ENCODE measurements at places on chromosomes 2 and 18.

DNA sequence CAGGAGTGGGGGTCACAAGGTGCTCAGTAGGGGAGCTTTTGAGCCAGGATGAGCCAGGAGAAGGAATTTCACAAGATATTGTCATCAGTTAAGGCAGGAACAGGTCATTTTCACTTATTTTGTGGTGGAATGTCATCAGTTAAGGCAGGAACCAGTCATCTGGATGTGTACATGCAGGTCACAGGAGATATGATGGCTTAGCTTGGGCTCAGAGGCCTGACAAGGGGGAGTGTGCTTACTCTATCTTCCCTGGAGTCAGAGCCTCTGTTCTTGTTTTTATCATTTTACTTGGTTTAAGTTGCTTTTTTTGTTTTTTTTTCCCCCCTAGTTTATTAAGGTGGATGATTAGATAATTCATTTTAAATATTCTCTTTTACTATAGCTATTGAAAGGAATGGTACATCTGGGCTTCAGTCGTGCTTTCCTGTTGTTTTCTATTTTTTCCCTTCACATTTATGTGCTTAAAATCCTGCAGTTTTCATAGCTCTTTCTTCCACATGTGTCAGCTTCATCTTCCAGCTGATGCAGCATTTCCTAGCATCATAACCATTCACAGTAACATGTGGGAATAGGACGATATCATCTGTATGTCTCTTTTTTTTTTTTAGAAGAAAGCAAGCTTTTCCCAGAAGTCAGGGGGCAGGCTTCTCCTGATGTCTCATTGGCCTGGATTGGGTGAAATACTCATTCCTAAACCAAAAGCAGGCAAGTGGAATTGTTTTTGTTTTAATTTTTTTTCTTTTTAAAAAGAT, 15.4 kb downstream of the ZNF396 start:
- no peak for DNase-seq

DNA sequence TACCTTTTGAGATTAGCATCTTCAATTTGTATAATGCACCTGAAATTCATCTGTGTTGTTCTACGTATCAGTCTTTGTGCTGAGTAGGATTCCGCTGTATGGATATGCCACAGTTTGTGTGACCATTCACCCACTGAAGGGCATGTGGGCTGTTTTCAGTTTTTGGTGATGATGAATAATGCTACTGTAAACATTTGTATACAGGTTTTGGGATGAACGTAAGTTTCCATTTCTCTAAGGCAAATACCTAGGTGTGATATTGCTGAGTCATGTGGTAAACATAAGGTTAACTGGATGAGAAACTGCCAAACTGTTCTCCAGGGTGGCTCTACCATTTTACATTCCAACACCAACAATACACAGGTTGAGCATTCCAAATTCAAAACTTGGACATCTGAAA, 35.1 kb downstream of the CABYR start:
- DNase-seq = no peak

DNA sequence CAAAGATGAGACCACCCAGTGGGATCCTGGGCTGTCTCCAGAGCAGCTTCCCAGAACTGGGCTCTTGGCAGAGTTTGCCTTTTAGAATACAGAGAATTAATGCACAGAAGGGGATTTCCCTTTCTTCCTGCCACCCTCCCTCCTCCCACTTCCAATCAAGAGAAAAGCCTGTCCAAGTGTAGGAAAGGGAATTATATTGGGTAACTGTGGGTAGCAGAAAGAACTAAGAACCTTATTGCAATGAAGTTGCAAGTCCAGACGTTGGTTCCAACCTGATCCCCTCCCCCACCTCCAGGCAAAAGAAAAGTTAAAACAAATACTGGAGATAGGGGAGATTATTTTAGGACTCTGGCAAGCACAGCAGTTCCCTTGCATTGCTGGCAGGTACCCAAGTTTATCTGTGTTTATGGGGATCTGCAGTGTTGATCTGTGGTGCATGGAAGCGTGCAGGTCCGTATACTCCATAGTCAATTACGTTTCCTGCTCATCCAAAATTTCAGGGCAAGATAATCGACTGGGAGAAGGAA, 114.3 kb downstream of the PRKCE start:
- no peak for DNase-seq

DNA sequence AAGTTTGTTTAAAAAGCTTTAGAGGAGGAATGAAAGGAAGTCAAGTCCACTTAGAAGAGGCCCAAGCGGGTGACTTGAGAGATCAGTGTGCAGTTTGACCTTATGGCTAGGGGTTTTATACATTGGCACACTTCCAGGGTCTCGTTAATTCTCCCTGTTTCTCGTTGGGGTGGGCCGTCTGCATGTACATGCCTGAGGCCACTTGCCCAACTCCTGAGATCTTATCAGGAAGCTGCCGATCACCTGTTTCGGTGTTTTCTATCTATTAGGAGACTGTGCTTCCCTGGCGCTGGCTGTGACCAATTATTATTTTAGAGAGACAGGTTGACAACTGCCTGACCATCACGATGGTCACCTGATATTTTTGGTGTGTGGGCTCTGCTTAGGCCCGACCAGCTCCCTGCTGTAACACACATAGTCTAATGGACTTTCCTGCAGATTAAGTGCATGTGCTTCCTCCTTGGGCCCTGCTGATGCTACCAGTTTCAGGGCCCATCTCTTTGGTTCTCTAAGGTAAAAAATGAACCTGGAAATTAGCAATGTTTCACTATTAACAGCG, 31.0 kb upstream of the MSH6 start:
- DNase-seq = no peak

- no peak for DNase-seq
Observed at GRCh38 chr2:118582058-118582457, 265.4 kb downstream of the EN1 start.

DNA sequence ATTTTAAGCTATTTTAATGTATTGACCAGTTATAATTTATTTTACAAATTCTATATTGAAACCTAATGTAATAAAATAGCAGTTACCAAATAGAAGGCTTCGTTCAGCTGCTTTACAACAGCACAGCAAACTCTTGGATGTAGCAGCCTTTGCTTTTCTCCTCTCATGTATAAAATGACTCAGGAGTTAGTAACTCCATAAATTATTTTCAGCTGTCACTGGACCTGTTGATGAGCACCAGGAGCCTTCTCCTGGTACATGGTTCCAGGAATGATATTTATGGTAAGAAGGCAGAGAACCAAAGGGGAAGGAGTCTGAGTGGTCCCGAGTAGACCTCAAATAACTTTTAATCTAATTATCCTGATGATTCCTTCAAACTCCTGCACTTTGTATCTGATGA, 256.4 kb upstream of the NETO1 start:
- DNase-seq = no peak

DNA sequence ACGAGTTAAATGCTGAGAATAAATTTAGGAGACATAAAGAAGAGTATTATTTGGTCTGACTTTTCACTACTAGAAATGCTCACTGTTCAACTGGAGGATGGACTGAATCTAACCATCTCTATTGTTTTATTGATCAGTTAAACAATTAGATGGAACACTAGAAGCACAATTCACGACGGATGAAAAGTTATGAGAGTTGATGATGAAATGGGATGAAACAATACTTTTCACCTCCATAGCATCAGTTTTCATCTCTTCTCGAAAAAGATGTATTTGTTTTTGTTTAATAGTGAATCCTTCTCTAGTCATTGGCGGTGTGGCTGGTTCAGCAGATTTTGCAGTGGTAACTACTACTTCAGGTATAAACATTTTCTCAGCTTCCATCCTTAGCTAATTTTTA, 19.3 kb downstream of the TTN start:
- no peak for DNase-seq

- no peak for DNase-seq
Observed at GRCh38 chr18:31192086-31192776, 29.6 kb upstream of the DSC1 start.

GRCh38 chr2:72893594-72894319, 6.5 kb downstream of the SPR start:
- DNase-seq = no peak

GRCh38 chr18:57983965-57984364, 60.1 kb upstream of the NEDD4L start:
- no peak for DNase-seq

- no peak for DNase-seq
Observed at GRCh38 chr2:190532581-190532980, 1.9 kb downstream of the NEMP2 start.

- DNase-seq = no peak
Observed at GRCh38 chr2:161415034-161415986, 787 bp upstream of the TBR1 start.

DNA sequence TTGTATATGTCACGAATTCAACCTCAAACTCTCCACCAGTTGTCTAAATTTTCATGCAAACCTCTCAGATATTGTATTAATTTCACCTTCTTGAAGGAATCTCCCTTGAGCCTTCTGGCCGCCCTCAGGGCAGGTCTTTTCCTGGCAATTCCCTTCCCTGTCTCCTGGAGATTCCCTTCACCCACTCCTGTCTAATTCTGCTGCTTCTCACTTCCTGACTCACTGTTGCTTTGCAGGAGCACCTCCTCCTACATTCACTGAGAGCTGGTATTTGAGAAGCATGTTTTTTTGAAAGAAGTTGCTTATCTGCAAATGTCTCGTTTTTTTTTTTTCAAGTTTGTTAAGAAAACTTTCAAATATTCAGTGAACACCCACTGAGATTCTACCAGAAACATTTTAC, 79.9 kb upstream of the OTOS start:
- no peak for DNase-seq

DNA sequence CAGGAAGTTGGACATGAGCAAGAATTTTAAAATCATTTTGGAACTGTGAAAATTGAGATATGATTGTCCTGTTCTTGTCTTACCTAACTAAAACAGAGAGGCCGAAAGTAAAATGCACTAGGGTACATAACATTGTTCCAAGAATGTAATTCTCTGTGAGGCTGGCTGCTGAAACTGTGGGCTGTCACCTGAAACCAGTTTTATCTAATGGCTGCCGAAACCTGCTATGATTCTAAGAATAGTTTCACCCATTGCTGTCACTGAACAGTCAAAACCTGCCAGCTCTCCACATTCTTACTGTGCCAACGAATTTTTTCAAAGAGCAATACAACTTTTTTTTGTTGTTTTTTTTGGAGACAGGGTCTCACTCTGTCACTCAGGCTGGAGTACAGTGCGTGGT, 119.3 kb upstream of the ZSWIM2 start:
- DNase-seq = no peak

DNA sequence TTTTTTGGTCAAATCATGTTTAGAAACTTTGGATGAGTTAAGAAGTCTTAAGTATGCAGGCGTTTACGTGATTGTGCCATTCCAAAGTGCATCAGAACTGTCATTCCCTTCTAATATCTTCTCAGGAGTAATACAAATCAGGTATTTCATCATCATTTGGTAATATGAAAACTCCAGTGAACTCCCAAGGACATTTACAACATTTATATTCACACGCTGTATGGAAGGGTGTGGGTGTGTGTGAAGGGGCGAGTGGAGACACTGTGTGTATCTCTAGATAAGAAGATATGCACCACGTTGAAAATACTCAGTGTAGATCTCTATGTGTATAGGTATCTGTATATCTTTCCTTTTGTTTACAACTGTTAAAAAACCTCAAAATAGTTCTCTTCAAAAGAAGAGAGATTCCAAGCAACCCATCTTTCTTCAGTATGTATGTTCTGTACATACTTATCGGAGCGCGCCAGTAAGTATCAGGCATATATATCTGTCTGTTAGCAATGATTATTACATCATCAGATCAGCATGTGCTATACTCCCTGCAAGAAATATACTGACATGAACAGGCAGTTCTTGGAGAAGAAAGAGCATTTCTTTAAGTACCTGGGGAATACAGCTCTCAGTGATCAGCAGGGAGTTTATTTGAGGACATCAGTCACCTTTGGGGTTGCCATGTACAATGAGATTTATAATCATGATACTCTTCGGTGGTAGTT, 29.3 kb downstream of the COX7A2L start:
- no peak for DNase-seq

DNA sequence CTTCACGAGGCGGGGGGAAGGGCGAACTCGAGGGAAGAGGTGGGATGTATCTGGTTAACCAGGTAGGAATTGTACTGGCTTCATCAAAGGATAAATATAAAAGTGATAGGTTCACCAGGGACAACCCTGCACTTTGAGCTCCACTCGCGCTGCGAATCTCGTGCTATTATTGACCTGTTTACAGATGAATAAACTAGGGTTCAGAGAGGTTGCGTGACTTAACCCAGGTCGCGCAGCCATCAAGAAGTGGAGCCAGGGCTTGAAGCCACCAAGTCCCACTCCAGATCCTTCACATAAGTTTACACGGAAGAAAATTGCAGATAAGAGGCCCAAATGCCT, 1.4 kb upstream of the CYP1B1 start:
- no peak for DNase-seq

DNA sequence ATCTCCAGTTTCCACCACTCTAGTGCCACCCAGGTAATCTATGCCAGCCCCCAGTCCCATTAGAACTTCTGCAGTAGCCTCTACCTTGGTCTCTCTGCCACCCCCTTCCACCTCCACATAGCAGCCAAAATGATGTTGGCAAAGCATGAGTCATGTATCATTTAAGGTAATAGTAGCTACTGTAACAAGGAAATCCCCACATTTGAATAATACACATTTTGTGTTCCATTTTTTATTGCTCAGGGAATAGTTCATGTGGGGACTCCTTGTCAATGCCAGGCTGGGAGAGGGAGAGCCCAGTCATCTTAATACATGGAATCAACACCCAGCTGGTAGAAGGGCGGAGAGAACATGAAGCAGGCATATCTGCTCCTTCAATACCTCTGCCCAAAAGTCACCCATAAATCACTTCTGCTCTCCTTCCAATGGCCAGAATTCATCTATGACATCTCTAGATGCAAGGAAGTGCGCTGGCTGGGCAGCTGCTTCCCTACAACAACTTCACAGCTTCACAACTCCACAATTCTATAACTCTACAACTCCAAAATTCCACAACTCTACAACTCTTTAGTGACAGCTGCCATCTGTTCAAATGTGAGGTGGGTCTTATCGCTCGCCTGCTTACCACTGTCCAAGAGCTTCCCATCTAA, 70.6 kb upstream of the GLS start:
- no peak for DNase-seq

GRCh38 chr18:63098018-63098981, 221.3 kb downstream of the BCL2 start:
- no peak for DNase-seq

DNA sequence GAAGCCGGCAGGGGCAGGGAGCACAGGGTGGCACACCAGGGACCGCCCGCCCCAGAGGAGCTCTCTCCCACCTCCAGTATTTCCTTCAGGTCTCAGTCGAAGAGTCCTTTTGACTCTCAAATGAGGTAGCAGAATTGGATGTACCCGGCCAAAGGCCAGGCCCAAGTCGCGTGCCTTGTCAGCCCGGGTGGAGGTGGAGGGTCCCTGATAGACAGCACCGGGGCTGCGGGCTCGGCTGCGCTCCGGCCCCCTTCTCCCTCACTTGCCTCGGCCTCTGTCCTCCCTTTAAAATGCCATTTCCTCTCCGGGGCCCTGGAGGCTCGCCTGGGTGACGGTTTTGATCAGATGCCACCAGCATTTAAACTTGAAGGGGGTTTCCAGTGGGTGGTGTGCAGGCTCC, 198.9 kb upstream of the SOX11 start:
- no peak for DNase-seq

All from iPS DF 6.9 (cell line).